ENCODE measurements at places on chromosomes 7 and 10.

- H3K4me3 ChIP-seq: no peak overlapping the region
- peaks cover 37% of the 10 kb centered on the region for H3K27me3 ChIP-seq
- H3K4me1 ChIP-seq: no peaks in the 10 kb centered on the region
- peak; percentile 28 for DNase-seq
- no peak overlapping the region for H3K27ac ChIP-seq
These were observed 95.8 kb upstream of the CACUL1 start for GRCh38 chr10:118850418-118851061.

GRCh38 chr10:71137701-71138100, 74.7 kb upstream of the UNC5B start:
- no peak for DNase-seq
- no peaks in the 10 kb centered on the region for H3K4me1 ChIP-seq
- no peak overlapping the region for H3K27ac ChIP-seq
- H3K36me3 ChIP-seq: peaks cover 3% of the 10 kb centered on the region
- H3K27me3 ChIP-seq: peaks cover 64% of the 10 kb centered on the region

DNA sequence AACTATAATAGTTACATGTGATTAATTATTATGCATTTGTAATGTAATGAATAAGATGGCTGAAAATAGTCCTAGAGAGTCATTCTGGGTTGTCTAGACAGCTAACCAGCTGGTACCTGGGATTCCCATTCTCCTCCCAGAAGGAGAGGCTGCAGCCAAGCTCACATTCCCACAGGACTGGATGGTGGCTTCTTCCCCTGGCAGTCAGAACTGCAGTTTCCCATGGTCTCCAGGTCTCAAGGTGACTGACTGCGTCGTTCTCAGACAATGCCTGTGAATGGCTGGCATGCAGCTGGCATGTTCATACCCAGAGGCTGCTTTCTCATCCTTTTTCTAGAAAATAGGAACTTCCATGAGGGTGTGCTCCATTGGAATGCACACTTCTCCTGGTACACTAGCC, 21.3 kb downstream of the TAS2R16 start:
- no peak for DNase-seq
- no peaks in the 10 kb centered on the region for H3K4me1 ChIP-seq

GRCh38 chr10:86198271-86198670, 168.3 kb downstream of the GRID1 start:
- H3K4me1 ChIP-seq: no peaks in the 10 kb centered on the region
- H3K27ac ChIP-seq: no peak overlapping the region
- H3K36me3 ChIP-seq: no peaks in the 10 kb centered on the region
- H3K27me3 ChIP-seq: peaks cover 54% of the 10 kb centered on the region
- DNase-seq: no peak

- H3K27me3 ChIP-seq: no peaks in the 10 kb centered on the region
- DNase-seq: no peak
- H3K4me3 ChIP-seq: no peak overlapping the region
- peaks cover 4% of the 10 kb centered on the region for H3K36me3 ChIP-seq
- no peak overlapping the region for H3K27ac ChIP-seq
- peaks cover 2% of the 10 kb centered on the region for H3K4me1 ChIP-seq
These were observed 24.4 kb downstream of the NKX6-2 start for GRCh38 chr10:132761395-132762060.

DNA sequence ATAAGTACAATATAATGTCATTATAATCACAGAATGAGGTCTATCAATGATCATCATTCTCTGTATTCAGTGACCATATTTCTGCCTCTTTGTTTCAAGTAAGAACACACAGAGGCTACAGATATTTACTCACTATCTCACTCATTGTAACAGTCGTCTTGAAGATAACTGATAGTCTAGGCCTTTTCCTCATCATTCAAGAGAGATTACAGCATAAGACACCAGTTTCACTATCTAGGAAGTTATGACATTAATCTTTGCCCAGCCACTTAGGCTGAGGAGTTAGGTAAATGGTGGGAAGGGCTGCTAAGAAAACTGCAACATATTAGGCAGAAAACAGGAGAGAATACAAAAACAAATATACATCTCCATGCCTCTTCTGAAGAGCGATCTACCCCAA, 125.3 kb downstream of the CHCHD3 start:
- peaks cover 5% of the 10 kb centered on the region for H3K4me1 ChIP-seq
- DNase-seq: no peak
- no peaks in the 10 kb centered on the region for H3K27me3 ChIP-seq

DNA sequence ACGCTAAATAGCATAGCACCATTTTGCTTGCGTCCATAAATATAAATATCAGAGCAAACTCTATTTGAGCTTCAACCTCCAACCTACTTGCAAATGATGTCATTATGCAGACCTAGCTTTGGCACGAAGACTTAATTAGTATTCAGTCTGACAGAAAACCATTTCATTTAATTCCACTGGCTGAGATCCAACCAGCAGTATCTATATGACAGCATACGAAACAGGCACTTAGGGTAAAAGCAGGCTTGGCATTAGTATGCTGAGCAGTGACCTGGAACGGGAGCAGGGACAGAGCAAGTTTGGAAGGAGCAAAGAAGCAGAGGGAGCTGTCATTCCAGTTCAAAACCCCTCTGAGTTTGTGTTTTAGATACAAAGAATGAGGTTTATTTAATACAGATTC, 312.5 kb upstream of the CHRM2 start:
- DNase-seq: no peak

GRCh38 chr10:63720072-63720537, 198.9 kb downstream of the REEP3 start:
- H3K4me1 ChIP-seq: peaks cover 8% of the 10 kb centered on the region
- H3K4me3 ChIP-seq: no peak overlapping the region
- peak; percentile 38 for DNase-seq
- H3K27me3 ChIP-seq: peaks cover 25% of the 10 kb centered on the region
- no peaks in the 10 kb centered on the region for H3K36me3 ChIP-seq
- peak overlapping the region; percentile 59 for H3K27ac ChIP-seq

- H3K36me3 ChIP-seq: no peaks in the 10 kb centered on the region
- H3K27ac ChIP-seq: peak overlapping the region; percentile 74
- peaks cover 2% of the 10 kb centered on the region for H3K4me1 ChIP-seq
- DNase-seq: no peak
- no peaks in the 10 kb centered on the region for H3K27me3 ChIP-seq
- H3K4me3 ChIP-seq: no peak overlapping the region
These were observed 103.0 kb downstream of the DNAJB6 start for GRCh38 chr7:157439761-157440160.

DNA sequence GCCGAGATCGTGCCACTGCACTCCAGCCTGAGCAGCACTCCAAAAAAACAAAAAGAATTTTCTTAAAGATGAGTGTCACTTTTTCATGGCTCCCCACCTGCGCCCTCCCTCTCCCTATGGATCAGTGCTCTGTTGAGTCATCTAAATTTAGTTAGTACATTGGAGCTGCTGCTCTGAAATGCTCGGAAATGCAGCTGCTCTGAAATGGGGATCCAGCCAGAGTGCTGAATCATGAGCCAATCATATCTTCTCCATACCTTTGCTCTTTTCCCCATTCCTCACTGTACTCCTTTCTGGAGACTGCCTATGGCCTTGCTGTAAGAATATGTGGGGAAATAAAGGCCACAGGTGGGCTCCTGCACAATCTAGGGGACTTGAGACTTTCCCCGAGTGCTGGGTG, 188.8 kb downstream of the ZNF438 start:
- no peak overlapping the region for H3K4me3 ChIP-seq
- H3K27ac ChIP-seq: no peak overlapping the region
- no peaks in the 10 kb centered on the region for H3K27me3 ChIP-seq
- no peaks in the 10 kb centered on the region for H3K4me1 ChIP-seq

DNA sequence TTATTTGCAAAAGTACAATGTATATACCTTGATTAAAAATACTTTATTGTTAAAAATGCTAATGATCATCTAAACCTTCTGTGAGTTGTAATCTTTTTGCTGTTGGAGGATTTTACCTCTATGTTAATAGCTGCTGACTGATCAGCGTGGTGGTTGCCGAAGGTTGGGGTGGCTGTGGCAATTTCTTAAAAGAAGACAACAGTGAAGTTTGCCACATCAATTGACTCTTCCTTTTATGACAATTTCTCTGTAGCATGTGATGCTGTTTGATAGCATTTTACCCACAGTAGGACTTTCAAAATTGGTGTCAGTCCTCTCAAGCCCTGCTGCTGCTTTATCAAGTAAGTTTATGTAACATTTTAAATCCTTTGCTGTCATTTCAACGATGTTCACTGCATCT, 16.9 kb upstream of the ENTPD1 start:
- H3K36me3 ChIP-seq: no peaks in the 10 kb centered on the region
- peaks cover 32% of the 10 kb centered on the region for H3K27me3 ChIP-seq
- DNase-seq: no peak
- no peak overlapping the region for H3K27ac ChIP-seq
- H3K4me1 ChIP-seq: no peaks in the 10 kb centered on the region
- H3K4me3 ChIP-seq: no peak overlapping the region

Data from T-helper 17 cell (primary cell).